ENCODE measurements at places on chromosomes 12 and 14.

DNA sequence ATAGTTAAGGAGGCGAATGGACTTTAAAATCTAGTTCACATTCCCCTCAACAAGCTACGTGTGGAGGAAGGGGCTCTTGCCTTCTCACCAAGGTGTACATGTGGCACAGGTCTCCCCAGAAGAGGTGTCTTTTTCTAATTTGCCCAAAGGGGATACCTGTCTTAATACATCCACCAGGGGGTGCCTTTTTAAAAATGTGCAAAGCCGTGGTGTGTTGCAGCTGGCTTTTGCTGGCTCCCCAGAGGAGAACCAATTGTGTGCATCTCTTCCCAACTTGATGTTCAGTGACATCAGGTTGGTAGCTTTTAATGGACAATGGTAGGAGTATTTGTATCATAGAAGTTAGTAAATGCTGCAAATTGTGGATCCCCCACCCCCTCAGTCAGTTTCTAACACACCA lies 33.8 kb downstream of the CREBL2 start:
- DNase-seq, result peak; percentile 2

- DNase-seq, result no peak
Observed at GRCh38 chr14:61502459-61503093, 181.2 kb downstream of the PRKCH start.

- DNase-seq, result no peak
Observed at GRCh38 chr12:18979401-18980126, 150.0 kb upstream of the PLEKHA5 start.

DNA sequence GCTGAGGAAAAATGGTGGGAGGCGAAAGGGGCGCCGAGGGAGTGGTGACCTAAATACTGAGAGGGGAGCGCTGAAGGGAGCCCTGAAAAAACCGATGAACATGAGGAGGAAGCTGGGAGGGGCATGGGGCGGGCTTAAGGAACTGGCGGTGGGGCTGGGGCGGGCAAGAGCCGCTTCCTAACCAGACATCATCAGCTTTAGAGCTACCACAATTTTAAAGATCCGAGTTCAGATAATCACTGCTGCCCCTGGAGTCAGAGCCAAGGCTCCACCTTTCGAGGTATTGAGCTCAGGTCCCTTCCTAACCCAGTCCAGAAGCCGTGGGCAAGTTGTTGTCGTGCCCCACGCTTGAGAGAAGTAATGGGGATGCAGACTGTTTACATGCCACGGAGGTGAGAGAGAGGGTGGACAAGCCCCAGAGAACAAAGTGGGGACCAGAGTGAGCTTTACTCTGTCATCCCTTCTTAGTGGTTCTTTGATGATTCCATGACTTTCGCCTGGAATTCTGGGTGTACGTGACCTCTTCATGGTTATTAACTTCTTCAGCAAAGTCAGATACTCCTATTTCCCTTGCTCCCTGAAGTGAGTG lies 393 bp downstream of the ORMDL2 start:
- no peak for DNase-seq

GRCh38 chr12:63917864-63918799 lies 73.6 kb downstream of the SRGAP1 start:
- peak; percentile 95 for DNase-seq

DNA sequence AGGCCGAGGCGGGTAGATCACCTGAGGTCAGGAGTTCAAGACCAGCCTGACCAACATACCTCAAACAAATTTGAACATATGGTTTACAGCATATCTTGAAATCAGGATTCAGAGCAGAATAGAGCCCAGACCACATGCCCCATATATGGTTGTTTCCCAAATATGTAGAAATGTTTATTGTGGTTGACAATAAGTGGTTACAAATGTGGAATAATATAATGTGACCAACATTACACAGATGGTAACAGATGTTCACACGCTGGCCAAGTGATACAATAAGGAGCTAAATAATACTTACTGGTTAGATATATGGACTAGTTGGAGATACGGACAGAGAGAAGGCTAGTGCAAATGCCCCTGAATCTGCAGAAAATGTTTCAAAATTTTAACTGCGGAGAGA lies 85.3 kb downstream of the MAPKAPK5 start:
- no peak for DNase-seq

GRCh38 chr14:93619176-93619793 lies 169.0 kb downstream of the PRIMA1 start:
- DNase-seq, result peak; percentile 27

GRCh38 chr12:115942346-115942745 lies 335.1 kb downstream of the MED13L start:
- DNase-seq, result no peak
